Spleen (tissue), 13 donors: ENCODE measurements at places on chromosomes 3 and 15.

DNA sequence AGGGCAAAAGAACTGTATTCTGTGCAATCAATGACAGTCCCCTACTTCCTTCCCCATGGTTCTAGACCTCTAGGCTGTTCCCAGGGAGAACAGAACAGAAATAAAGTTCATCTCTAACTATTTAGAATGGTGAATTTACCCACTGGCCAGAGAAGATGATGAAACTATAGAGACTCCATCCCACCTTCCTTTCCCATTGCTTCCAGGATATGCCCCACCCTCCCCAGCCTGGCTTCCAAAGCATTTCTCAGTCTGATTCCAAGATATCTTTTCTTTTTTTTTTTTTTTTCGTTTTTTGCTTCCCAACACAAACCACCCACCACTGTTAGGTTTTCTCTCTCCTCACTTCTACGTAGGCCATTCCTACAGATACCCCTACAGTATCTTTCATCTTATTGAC lies 25.1 kb upstream of the SMAD3 start:
- no peak for DNase-seq

DNA sequence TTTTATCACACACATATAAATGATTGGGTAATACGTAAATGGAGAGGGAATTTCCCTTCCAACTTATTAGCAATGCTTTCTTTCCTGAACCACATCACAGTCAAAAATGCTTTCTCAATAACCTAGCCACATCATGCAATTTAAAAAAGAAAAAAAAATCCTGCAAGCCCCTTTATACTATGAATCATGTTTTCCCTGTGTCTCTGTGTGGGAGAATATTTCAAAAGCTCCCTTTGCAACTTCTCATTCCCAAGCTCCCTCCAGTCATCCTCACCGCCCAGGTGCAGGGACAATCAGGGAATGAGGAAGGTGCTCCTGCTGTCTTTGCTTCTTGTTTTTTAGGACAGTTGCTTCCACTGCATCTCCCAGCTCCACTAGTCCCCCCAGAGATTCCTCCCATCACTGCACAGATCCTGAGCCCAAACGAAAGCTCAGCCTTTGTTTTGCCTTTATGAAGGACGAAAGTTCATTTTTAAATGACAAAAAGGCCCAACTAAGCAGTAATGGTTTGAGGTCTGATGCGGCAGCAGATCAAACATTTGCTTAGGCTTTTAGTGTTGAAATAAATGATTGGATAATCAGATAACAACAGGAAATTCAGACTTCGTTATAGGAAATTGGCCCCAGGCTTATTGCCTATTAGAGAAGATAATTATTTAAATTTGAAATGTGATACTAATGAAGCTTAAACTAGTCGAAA lies 47.8 kb upstream of the ADGRG7 start:
- DNase-seq, result no peak

DNA sequence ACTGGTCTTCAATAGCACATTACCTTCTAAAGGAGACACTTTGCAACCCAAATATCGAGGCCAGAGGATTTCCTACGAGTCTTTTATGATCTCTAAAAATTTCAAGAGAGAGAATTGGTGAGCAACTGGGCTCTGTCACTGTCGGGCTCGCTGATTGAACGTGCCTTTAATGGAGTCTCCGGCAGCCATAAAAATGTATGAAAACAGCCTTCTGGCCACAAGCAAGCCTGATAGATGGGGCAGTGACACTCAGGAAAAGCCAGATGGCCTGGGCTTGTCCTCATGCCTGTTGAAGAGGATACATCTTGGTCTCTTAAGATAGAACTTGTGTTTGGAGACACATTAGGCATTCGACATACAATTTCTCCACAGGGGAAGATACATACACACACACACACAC lies 419.5 kb upstream of the PROK2 start:
- DNase-seq, result no peak

DNA sequence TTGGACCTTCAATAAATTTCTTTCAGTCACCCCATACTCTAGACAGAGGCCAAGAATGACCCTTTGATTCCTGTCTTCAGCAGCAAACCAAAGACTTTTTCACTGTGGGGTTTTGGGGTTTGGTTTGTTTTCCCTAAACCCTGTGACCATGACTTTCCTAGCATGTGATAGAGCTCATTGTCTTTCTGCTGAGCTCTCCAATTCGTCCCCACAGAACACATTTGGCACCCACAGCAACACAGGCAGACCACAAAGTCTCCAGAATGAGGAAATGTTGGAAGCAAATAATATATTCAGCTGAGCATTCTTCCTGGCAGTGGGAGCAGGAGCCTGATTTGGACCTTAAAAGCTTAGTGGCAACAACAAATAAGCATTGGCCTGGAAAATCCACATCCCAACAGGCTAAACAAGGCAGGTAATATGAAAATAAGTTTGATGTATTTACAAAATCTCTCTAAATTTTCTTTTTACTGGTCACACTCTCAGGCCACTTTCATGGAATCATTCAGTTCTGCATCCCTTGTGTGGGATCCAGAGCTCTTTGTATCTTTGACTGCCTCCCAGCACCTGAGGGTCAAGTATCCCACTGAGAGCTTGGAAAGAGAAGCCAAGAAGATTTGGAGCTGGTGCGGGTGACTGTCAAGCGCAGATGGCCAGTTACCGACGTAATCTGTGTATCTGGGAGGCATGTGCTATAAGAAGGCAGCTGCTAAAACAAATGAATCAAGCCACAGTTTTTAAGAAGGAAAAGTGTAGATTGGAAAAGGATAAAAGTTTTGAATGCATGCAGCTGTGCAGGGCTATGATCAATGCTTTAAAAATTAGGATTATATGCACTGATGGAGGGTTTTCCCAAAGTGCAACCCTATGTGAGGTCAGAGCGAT lies 36.5 kb upstream of the CPB1 start:
- no peak for DNase-seq
